ENCODE measurements at places on chromosomes 2 and 18.

GRCh38 chr2:118077636-118078247 is 10.5 kb upstream of the INSIG2 start:
- no peak for DNase-seq

GRCh38 chr18:1464444-1465217 is 560.0 kb downstream of the ADCYAP1 start:
- DNase-seq, result no peak

DNA sequence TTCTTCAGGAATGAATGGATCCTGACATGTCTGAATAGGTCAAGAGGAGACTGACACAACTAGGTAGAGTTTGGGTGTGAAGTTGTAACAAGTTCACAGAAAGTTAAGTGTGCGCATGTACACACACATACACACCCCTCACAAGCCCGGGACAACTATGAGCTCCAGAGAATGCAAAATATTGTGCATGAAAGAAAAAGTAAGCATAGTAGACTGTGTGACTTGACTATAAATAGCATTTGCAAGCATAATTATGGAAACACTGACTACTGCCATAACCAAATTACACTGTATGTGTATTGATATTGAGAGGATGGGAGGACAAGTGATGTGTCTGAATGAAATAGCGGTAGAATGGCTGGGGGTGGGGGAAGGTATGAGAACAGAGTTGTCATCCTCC is 157.1 kb upstream of the NCK2 start:
- no peak for DNase-seq

GRCh38 chr2:3585261-3586109 is 9.4 kb upstream of the COLEC11 start:
- no peak for DNase-seq

DNA sequence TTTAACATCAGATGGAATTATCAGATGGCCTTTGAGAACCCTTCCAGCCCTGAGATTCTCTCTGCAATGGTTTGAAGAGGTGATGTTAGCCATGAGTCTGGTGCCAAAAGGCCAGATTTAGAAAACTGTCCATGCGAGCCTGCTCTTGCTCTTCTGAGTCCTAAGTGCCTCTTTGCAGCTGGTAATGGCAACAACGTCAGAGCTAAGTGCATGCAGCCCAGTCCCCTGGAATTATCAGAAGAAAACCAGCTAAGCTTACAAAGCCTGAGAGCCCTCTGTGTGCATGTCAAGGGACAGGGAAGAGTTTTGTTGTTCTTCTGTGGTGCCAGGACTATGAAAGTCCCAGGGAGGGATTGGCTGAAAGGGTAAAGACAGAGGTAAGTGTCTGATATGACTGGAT is 89.8 kb downstream of the LOXHD1 start:
- DNase-seq, result no peak

DNA sequence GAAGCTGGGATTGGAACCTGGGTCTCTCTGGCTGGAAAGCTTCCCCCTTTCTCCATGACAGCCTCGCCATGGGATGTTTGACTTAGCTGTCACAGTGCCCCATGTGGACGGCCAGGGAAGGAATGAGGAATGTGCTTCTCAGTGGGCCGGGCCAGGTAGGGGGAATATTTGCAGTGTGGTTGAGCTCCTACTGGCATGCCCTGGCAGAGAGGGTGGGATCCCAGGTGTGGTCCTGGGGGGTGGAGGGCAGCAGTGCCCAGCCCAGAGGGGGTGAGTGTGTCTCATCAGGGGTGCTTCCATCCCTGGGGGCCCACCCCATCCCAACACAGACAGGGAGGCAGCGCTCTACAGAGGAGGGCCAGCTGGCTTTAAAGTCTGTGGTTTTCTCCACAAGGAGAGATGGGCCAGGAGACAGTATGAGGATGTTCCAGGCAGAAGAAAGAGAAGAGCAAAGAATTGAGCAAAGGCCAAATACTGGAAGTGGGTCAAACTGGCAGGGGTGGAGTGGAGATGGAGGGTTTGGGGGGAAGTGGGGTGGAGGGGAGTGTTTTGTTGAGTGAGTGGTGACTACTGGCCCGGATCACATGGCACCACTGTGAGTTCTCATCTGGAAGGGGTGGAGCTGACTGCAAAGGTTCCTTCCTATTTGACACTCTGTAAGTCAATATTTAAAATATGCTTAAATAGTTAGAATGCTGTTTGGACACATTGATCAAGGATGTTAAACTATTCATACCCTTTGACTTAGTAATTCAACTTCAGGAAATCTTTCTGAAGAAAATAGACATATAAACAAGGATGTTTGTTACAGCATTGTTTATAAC is 94.0 kb downstream of the MYCN start:
- DNase-seq, result no peak

DNA sequence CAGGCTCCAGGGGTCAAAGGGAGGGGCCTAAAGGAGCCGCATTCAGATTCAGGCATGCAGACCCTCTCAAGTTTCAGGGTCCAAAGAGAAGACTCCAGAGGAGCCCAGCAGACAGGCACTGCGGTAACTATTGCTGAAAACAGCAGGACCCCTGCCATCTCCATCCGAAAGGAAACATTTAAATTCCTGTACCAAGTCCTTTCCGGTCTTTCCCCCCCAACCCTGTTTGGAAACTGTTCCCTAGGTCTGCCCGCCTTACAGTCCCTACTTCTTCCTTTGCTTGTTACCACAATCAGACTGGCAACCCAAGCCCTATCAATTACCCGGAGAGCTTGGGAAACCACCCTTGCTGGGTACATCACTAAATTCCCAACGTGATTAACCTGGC is 82.0 kb downstream of the DNMT3A start:
- DNase-seq, result no peak

DNA sequence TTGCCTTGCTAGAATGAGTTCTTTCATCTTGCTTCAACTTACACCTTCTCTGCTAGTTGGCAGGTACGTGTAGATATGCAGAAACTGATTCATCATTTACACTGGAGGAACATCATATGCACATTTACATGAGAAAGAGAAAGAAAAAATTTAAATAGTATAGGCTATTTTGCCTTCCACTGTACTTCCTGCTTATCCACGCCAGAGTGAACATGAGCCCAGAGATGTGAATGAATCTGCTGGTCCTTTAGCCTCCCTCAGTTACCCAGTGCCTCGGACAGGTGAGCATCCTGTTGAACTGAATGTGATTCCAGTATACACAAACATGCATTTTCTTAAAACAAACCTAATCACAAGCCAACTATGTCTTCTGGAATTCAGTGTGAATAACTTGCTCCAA is 83.6 kb downstream of the SESTD1 start:
- no peak for DNase-seq

DNA sequence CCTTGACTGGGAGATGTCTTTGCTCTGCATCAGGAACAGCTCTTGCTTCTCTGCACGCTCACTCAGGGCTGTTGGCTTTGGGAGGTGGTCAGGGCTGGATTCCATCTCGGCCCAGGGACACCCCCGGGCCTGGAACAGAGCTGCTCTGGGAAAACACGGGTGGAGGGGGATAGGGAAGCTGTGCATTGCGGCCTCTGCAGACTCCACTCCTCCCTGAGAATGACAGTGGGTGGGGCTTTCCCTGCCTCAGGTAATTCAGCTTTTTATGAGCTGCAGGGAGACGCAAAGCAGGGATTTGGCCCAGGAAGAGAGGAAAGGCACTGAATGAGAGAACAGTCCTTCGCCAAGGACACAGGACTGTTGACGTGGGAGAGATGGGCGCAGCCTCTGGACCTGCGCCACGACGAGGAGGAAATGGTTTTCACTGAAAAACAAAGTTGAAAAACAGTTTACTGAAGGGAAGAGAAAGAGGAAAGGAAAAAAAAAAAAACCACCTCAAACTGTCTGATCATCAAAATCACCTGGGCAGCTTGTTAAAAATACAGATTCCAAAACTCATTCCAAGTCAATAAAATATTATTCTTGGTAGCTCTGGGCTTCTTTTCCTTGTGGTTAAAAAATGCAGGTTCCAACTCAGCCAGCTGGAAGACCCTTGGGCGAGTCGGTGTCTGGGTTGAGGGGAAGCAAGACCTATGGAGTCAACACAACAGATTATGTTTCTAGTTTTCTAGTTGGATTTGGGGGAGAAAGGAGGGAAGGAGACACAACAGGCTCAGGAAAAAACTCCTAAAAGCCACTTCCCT is 194.0 kb downstream of the ZFP36L2 start:
- DNase-seq, result no peak

GRCh38 chr2:172249986-172250385 is 147.3 kb upstream of the DLX2 start:
- no peak for DNase-seq

GRCh38 chr18:13577781-13578180 is 148.6 kb downstream of the FAM210A start:
- no peak for DNase-seq

- no peak for DNase-seq
Observed at GRCh38 chr18:32318581-32318980, 128.7 kb downstream of the MEP1B start.

GRCh38 chr2:161709428-161709827 is 85.2 kb downstream of the SLC4A10 start:
- no peak for DNase-seq

GRCh38 chr18:27491772-27492171 is 306.7 kb upstream of the CHST9 start:
- DNase-seq, result no peak

DNA sequence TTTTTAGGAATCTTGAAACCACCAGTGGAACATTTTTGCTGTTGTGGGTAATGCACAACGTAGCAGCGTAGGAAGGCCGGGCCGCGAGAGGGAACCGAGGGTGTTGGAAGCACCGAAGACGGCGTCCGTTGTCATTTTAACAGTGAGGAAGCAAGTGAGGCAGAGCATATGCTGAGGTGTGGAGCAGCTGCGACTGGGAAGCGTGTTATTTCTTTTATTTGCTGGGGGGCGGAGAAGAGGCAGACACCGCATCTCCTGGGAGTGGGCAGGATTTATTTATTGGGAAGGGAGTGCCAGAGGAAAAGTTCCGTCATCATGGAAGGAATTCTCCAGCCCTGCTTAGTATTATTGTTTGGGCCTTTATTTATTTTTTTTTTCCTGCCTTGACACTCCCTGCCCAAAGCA is 232.8 kb downstream of the KLHL29 start:
- DNase-seq, result no peak

GRCh38 chr2:70078384-70078783 is 8.9 kb upstream of the PCBP1 start:
- DNase-seq, result no peak

- DNase-seq, result no peak
Observed at GRCh38 chr18:66931010-66931409, 327.1 kb upstream of the CDH19 start.

DNA sequence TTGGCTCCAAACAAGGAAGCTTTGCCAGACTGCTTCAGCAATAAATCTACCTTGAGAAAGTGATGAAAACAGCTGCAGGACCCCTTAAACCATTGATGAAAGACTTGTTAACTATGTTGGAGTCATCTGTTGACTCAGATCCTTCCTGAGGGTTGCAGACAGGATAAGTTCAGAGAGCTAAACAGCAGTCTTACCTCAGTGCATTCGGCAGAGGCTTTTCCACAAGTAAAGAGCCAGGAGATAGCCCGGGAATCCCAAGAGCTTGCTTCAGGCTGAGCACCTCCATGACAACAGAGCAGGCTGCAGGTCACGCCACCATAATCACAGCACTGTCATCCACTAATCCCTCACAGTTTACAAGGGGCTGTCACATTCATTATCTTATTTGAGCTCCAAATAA is 23.7 kb downstream of the KIAA2012 start:
- DNase-seq, result no peak

GRCh38 chr2:17557596-17557995 is 17.1 kb downstream of the VSNL1 start:
- no peak for DNase-seq

DNA sequence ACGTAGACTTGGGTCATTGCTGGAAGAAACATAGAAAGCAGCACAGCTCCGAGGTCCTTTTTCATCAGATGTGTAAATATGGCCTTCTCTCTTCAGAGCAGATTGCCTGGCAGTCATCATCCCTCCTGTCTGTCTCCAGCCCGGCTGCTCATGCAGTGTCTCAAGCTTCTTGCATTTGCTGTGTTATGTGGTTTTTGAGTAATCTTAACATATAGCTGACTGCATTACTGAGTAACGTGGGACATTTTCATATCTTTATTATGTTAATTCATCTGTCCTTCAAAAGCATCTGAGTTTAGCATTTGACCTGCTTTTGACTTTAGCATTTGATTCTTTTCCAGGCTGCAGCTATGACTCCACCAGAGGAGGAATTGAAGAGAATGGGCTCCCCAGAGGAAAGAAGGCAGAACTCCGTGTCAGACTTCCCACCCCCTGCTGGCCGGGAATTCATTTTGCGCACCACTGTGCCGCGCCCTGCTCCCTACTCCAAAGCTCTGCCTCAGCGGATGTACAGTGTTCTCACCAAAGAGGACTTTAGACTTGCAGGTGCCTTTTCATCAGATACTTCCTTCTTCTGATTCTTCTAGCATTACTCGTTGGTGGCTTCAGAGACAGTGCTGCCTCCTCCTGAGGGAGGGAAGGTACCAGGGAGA is 116.2 kb downstream of the RAB3GAP1 start:
- no peak for DNase-seq

DNA sequence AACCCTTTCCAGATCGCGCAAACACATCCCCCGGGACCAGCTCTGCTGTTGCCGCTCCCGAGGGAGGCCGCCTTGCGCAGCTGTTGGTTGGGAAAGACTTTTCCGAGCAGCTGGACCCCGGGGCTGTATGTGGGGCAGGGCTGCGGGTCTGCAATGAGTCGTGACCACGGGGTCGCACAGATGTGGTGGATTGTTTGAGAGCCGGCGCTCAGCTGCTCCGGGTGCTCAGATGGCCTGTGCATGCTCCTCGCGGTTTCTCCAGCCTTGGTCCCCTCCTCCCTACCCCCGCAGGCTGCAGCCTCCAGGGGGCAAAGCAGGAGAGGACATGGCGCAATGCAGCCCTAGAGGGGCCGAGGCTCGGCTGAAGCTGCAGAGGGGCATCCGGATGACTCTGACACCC is 105.2 kb upstream of the OTOS start:
- DNase-seq, result no peak

GRCh38 chr2:7867867-7868266 is 814.0 kb upstream of the ID2 start:
- no peak for DNase-seq

DNA sequence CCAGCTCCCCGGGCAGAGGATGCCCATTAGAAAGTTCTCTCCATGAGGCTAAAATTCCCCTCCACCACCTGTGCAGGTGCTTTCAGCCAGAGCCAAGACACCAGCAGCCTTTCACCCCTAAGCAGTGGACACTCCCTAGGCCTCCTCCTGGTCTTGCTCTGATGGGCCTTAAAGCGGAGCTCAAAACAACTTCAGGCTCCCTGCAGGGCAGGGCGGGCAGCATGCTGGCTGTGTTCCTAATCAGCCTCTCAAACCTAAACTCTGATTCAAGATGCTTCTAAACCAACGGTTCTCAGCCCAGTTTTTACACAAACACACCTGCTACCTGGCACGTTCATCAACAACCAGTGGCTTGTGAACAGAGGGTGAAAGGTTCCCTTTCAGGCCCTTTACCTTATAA is 254.4 kb downstream of the TWIST2 start:
- DNase-seq, result no peak

- no peak for DNase-seq
Observed at GRCh38 chr18:22136395-22136794, 33.0 kb upstream of the GATA6 start.

- no peak for DNase-seq
Observed at GRCh38 chr2:162000431-162000830, 73.6 kb downstream of the DPP4 start.
